ENCODE measurements at places on chromosomes 2 and 18. TPM values are rescaled to one million over a fixed set of nuclear protein-coding genes. Genes with fewer than 3 reads are reported as not detected.

The RFTN2 gene
- under 0.01 TPM for total RNA-seq

The SGPP2 gene
- 88.9 TPM for total RNA-seq

GRCh38 chr2:209473930-209474419, 50.1 kb downstream of the MAP2 start:
- DNase-seq: peak; percentile 100

DNA sequence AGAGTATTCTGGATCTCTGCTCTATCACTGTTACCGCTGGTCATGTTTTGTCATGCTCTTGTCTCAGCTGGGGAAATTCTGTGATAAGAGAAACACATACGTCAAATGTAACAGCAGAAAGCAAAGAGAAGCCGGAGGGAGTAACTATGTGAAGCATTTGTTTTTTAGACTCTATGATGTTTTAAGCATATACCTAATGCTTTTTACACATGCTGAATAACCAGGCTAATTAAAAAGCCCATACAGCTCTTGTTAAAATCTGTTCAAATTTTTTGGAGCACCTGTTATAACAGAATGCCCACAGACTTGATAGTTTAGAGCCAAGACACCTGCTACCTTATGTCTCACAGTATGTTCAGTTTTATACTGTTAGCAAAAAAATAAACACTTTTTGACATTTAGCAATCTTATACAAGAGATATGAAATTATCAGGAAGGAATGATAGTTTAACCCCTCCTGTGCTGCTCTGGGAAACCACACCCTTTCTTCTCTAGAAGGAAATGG, 92.3 kb upstream of the TANK start:
- DNase-seq: no peak

GRCh38 chr2:162521871-162522650, 178.1 kb downstream of the GCA start:
- no peak for DNase-seq

- DNase-seq: no peak
Observed at GRCh38 chr2:134252092-134252750, 1.7 kb upstream of the MGAT5 start.

GRCh38 chr2:29117636-29118303, 2.6 kb downstream of the CLIP4 start:
- DNase-seq: peak; percentile 96

DNA sequence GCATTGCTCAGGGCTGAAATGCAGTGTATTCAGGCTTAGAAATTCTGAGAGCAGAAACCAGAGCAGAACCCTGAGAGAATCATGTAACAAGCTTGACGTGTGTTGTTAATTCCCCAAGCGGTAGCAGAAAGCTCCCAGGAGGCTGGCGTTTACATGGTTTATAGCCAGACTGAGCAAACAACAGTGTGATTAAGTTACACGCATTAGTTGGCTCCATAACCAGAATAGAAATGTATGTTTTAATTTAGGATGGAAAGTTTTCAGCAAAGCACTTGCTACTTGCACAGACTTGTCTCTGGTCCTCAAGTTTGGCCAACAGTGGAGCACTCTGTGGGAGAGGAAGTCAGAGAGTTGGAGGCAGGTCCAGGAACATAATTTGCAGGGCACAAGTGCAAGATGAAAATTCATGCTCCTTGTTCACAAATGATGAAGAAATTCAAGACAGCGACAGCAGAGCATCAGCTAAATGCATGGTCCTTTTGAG, 69.3 kb downstream of the MAPK4 start:
- no peak for DNase-seq

- DNase-seq: peak; percentile 94
Observed at GRCh38 chr2:48248251-48248933, 281.6 kb upstream of the STON1 start.

DNA sequence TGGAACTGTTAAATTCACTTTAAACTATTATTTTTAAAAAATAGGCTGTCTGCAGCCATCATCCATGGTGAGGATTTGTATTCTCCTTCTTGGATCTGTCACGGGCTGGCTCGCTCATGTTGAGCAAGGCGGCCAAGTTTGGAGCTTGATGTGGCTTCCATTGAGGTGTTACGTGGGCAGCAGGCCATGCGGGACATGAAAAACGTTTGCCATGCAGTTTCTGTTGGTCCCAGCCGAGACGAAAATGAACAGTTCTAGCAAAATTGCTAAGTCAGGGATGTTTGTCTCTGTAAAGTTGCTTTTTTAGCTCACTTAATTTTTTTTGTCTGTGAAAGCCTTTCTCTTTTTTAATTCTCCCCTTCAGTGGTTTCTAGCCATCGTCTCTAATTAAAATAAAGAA, 70.2 kb upstream of the MGAT5 start:
- DNase-seq: no peak

DNA sequence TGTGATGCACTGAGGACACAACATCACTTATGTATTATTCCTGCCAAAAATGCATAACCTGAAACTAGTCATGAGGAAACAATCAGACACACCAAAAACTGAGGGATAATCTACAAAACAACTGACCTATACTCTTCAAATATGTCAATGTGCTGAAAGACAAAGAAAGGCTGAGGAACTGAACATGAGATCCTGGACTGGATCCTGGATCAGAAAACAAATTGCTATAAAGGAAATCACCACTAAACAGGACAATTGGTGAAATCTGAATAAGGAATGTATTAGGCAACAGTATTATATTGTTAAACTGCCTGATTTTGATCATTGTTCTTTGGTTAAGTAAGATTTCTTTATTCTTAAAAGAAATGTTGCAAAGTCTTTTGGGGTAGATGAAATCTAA, 28.8 kb downstream of the CUL3 start:
- DNase-seq: no peak

DNA sequence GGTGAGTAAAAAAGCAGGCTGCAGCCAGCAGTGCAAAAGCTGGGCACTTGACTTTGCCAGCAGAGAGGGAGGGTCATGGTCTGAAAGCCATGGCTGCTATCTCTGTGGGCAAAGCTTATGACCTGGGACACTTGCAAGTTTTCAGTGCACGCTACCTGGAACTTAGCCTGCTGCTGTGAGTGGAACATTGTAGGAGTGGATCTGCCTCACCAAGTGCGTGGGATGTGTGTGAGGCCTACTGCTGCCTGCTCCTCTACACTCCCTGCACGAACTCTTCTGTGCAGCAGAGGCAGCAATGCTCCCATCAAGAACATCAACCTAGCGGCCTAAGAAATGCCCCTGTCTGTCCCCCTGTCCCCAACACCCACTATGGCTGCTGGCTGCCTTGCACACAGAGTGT, 344.1 kb upstream of the REG3G start:
- DNase-seq: no peak

DNA sequence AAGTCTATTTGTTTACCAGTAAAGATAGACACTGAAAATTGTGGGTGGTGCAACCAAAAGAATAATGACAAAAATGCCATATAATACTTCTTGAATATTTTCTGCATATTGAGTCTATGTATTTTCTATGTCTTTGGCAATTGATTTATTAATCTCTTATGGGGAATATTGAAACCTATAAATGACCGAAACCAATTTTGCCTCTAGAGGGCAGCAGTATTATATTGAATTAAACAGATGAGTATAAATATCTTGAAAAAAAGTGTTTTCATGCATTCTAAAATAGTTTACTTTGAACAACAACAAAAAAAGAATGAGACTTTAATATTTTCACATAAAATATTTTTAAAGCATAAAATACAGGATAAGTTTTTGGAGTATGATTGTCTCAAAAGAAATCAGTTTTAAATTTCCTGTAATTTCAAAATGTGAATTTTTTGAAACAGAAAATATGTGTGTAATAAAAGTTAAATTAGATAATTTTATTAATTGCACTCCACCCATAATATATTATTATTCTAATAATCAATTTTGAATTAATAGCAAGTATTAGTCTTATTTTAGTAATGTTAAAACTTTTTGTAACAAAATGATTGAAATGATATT, 49.9 kb upstream of the CALCRL start:
- DNase-seq: peak; percentile 20

GRCh38 chr2:234480337-234480736, 16.5 kb downstream of the ARL4C start:
- no peak for DNase-seq

Data from renal cortical epithelial cell (primary cell).